ENCODE measurements at places on chromosomes 7 and 10.

DNA sequence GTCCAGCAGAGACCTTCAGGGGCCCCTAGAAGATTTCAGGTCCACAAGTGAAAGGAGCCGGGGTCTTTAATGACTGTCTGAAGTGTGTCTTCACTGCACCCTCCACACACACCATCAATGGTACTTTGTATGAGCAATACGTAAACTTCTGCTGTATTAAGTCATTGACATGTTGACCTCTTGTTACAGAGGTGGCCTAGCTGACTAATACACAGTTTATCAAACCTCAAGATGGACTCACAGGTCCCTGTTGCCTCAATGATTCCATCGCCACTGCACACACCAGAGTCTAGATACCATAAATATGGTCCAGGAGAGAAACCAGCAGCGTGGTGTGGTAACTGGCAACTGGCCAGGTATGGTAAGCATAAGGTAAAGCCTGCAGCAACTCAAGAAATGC lies 19.5 kb downstream of the KCNMA1 start:
- no peak for DNase-seq

DNA sequence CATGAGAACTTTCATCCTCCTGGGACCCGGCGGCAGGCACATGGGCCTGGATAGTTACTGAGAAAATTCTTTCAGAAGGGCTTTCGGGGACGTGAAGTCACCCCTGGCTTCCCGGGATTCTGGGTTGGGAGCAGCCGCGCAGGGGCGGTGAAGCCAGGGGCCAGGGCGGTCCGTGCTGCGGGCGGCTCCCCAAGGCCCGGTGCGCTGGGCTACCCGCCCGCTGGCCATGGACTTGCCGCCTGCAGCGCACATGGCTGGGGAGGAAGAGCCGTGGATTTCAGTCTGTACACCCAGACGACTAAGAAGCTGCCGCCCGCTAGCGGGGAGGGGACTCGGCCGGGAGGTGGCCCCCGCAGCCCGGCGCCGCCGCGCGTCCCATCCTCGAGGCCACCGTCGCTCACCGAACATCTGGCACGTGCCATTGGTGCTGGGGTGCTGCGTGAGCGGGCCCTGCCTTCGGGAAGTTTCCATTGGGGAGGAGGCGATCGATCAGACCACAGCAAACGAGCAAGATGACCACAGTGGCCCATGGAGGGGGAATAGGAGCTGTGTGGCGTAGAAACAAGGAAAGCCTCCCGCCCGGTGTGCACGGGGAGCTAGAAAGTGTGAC lies 64.5 kb downstream of the TMEM209 start:
- no peak for DNase-seq

GRCh38 chr7:12458520-12459131 lies 55.0 kb upstream of the VWDE start:
- DNase-seq = no peak

- peak; percentile 55 for DNase-seq
Observed at GRCh38 chr10:7408291-7409044, 2.4 kb downstream of the SFMBT2 start.

GRCh38 chr10:89738551-89739209 lies 37.3 kb downstream of the KIF20B start:
- DNase-seq = no peak

GRCh38 chr10:62655337-62655994 lies 149.1 kb upstream of the ADO start:
- DNase-seq = no peak

DNA sequence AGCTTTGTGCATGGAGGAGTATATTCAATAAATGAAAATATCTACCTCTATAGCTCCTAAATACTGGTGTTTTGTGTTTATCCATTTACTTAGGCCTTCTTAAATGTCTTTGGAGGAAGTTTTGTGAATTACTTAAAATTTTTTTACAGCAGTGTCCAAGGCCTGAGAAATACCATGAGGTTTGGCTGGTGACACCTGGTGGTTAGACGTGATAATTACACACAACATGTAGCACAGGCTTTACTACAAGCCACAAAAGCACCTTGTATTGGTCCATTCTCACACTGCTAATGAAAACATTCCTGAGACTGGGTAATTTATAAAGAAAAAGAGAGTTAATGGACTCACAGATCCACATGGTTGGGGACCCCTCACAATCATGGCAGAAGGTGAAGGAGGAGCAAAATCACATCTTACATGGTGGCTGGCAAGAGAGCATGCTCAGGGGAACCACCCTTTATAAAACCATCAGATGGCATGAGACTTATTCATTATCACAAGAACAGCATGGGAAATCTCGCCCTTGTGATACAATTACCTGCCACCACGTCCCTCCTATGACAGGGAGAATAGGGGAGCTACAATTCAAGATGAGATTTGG lies 20.6 kb downstream of the HYAL4 start:
- DNase-seq = peak; percentile 10

DNA sequence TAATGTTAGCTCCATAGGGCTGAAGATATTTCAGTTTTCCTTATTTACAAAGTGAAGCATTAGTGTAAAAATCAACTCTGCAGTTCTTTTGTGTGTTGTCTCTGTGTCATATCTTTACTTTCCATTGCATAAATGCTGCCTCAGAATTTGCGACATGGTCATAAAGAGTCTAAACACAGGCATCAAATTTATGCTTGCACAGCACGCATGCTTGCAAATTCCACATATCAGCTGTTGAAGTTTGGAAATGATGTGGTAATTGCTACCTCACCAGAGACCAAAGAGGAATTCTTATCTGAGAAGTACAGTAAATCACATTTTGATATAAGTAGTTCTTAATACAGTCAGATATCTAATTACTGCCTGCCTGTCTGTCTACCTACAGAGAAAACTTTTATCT lies 348.2 kb upstream of the GRM3 start:
- no peak for DNase-seq

DNA sequence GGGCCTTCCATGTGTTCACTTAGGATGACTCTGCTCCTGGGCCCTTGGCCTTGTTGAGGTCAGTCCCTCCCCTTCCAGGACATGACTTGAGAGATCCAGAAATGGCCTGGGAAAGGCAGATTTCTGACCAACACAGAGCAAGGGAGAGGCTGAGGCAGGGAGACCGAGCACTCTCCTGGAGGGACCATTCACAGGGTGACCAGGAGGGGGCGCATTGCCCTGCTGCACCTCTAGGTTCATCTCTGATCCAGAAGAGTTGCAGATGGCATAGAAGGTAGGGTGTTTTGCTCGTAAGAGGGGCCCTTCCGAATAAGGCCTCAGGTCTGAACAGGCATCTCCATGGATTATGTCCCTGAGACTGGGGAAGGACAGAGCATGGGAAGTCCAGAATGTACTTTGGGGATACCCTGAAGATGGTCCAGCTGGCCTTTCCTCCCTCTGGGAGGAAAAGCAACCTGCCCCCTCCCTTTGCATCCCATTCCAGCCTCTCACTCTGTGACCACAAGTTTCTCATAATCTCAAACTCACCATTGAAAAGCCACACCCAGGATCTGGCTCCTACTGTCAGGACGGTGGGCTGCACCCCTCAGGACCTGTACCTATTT lies 6.6 kb downstream of the DMBT1 start:
- no peak for DNase-seq

DNA sequence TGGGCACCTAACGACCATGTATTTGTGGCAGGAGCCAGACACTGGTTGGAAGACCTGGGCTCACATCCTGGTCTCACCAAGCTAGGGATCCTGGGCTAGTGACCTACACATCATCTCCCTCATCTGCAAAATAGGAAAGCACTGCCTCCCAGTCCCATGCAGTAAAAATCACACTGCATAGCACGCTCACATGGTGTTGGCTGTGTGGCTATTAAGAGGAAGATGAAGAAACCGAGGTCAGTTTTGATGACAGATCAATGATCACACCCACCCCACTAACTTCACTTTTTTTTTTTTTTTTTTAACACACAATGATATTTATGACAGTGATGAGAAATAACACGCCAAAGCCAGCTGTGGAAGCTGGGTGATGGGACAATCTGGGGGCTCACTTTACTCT lies 146.5 kb downstream of the RNF216 start:
- no peak for DNase-seq

GRCh38 chr7:139648941-139649425 lies 125.5 kb downstream of the CLEC2L start:
- DNase-seq = no peak

- no peak for DNase-seq
Observed at GRCh38 chr10:47042780-47043750, 131.8 kb downstream of the PTPN20 start.

DNA sequence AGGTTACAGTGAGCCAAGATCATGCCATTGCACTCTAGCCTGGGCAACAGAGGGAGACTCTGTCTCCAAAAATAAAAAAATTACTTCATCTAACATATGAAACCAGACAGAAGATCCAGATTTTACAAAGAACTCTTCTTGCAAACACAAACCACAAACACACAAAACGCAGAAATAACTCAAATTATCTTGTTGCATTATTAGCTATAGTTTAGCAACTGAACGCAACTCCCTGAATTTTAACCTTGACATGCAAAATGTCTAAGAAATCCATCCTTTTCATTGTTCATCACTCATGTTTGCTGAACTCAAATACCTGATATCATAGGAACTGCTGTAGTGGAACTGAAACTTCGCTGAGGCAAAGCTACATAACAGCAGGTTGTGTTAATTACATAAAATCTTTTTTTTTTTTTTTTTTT lies 64.1 kb downstream of the MICU1 start:
- no peak for DNase-seq

GRCh38 chr7:156609010-156609877 lies 31.3 kb upstream of the RNF32 start:
- no peak for DNase-seq

DNA sequence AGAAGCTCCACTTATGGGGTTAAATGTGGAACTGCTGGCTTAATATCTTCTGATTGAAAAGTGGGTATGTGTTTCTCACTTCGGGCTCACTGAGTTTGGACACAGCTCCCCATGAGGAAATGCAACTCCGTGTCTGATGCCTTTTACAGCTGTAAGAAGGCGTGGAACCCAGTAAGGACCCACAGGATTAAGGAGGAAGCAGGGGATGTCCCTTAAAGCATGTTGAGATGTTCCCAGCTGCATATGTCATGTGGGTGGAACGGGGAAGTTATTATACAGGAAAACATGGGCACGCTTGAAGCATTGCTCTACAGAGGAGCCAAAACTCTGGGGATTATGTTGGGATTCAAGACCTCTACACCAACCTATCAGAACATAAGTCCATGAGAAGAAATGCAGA lies 224.4 kb downstream of the NEBL start:
- no peak for DNase-seq

DNA sequence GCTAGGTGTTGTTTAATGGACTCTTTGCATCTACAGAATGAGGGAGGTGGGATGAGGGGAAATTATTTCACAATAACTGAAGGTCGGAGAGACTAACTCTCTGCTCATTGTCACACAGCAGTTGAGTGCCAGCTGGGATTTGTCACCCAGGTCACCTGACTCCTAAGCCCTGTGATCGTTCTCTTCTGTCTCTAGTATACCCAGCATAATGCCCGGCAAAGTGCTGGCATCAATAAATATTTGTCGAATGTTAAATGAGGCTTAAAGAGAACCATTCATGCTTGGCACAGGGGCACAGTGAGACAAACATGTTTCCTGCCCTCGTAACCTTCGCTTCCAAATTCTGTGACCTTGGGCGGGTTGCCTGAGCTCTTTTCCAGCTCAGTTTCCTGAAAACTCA lies 70.8 kb downstream of the TCF7L2 start:
- DNase-seq = no peak

GRCh38 chr7:111730476-111731300 lies 168.4 kb upstream of the IMMP2L start:
- DNase-seq = no peak

GRCh38 chr7:22601812-22602565 lies 102.0 kb upstream of the STEAP1B start:
- no peak for DNase-seq

DNA sequence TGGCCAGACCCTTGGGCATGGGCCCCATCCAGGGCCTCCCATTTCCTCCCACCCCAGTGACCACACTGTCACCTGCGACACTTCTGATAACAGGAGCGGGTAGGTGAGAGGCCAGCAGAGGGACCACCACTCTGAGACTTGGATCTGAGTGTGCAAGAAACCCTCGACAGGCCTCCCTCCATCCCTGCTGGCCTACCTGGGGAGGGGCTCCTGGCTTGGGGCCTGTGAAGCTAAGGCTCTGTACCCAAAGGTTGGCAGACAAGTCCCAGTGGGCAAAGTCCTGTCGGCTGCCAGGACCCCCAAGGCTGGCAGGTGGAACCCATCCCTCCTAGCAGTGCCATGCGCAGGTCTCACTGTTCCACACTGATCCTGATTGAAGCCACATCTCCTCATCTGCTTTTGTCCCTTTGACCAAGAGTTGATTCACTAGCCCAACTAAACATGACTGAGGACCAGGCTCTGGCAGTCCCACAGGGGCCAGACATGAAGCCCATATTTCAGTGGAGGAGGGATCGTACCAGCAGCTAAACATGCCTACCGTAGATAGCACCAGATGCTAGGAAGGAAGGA lies 1.2 kb upstream of the PGAM2 start:
- no peak for DNase-seq

DNA sequence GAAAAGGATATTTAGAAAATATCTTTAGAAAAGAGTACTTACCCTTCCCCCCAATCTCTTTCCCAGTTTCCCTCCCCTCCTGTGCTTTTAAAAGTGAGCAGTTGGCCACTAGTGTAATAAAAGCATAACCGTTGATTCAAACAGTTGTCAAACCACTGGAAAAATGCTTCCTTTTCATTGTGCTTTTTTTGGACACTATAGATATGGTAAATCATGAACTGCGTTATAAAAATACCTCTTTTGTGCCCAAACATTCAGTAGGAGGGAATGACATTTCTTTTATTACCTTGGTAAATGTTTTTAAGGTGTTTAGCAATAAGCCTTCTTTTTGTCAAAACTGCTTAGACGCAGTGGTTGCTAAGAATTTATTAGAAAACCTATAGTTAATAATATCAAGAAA lies 232.4 kb downstream of the SLC25A13 start:
- no peak for DNase-seq

DNA sequence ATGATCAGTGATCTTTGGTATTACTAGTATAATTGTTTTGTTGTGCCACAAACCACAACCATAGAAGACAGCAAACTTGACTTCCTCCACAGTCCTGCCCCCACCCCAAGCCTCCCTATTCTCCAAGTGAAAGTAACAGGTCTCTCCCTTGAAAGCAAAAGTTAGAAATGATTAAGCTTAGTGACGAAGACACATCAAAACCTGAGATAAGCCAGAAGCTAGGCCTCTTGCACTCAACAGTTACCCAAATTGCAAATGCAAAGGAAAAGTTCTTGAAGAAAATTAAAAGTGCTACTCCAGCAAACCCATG lies 7.5 kb downstream of the SAR1A start:
- DNase-seq = peak; percentile 42

GRCh38 chr10:31947144-31947926 lies 18.7 kb upstream of the ARHGAP12 start:
- DNase-seq = no peak

- peak; percentile 57 for DNase-seq
Observed at GRCh38 chr10:11145495-11145855, 127.8 kb downstream of the CELF2 start.

All from stimulated activated CD4-positive, alpha-beta T cell treated with anti-CD3 and anti-CD28 coated beads, Interleukin-4, amount 100 ng/mL, for 4 hours (primary cell).